ENCODE measurements at places on chromosomes 11 and 22. TPM values are rescaled to one million over a fixed set of nuclear protein-coding genes. Genes with fewer than 3 reads are reported as not detected.

The OR8D4 gene
- total RNA-seq, result not detected

The VSIG10L2 gene
- not detected for total RNA-seq

DNA sequence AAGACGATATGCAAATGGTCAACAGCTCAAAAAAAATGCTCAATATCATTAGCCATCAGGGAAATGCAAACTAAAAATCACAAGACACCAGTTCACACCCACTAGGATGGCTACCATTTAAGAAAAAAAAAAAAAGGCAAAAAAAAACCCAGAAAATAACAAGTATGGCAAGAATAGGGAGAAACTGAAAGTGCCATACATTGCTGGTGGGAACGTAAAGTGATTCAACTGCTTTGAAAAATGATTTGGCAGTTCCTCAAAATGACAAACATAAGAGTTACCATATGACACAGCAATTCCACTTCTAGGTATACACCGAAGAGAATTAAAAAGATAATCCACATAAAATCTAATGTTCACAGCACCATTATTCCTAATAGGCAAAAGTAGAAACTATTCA is 47.5 kb downstream of the PICALM start:
- no peak for DNase-seq

DNA sequence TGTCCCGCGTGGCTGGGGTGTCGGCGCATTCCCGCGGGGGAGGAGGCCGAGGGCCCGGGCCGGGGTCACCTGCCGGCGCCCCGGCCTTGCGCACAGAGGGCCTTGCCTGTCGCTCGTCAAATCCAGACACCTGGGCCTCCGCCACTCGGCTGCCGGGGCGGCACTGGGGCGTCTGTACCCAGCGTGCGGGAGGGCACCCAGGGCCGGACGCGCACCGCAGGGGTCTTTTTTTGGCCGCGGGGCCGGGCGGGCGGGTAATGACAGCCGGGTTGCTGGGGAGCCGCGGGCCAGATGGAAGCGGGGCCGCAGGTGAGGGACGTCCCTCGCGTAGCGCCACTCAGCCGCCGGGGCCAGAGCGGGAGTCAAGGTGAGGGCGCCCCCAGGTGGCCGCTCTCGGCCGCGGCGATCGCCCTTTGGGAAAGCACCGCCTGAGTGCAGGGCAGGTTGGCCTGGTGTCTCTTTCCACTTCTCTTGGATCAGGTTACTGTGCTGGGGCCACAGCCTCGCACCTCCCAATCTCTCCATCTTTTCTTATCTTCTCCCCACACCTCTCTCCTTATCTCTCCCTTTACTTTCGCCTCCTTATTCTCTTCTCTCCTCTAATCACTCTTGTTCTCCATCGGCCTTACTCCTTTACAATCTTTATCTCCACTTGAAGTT is 3.5 kb downstream of the PHLDB1 start:
- peak; percentile 98 for DNase-seq

All from endodermal cell (in vitro differentiated cells).